ENCODE measurements at places on chromosomes 2 and 18.

- DNase-seq: no peak
Measured at GRCh38 chr2:188345020-188345419, 53.3 kb downstream of the GULP1 start.

DNA sequence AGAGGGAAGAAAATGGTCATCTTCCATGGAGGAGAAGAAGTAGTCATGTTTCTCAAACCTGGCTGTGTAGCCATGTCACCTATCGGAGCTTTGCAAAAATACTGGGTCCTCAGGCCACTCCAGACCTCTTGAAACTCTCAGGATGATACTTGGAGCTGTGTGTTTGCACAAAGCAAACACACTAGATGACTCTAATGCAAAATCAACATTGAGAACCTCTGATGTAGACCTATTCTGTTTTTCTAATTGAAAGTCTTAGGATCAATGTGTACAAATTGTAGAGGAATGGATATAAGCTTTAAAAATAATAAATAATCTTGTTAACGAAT, 444.3 kb downstream of the RND3 start:
- no peak for DNase-seq

GRCh38 chr2:229780856-229781773, 66.8 kb upstream of the DNER start:
- DNase-seq: peak; percentile 65

- peak; percentile 44 for DNase-seq
Measured at GRCh38 chr18:25457601-25458000, 105.6 kb upstream of the ZNF521 start.

DNA sequence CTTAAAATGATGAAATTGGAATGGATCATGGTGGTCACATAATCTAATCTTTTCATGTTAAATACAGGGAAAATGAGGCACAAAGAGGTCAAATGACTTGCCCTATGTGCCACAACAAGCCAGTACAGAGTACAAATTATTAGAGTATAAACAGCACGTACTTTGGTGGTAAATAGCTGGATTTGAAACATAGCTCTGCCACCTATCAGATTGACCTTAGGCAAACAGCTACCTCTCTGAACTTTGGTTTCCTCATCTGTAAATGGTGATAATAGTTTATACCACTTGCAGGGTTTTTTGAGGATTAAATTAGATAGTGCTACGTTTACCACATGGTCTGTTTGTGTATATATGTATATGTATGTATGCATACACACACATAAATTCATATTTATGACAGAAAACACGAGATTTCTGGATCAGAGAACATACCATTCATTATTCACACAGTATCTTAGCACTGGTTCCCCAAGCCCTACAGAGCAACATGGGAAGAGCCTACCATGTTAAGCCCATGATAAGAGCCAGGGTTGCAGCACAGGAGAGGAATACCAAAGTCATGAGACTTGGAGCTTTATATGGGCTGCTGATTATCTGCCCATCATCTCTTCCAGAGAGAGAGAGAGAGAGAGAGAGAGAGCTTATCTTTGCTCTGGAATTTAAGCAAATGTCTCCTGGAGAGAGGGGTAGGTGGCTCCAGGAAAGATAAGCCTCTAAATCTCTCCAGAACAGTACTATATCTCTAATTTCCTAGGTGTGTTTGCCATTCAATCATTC, 73.5 kb downstream of the MDH1 start:
- no peak for DNase-seq

DNA sequence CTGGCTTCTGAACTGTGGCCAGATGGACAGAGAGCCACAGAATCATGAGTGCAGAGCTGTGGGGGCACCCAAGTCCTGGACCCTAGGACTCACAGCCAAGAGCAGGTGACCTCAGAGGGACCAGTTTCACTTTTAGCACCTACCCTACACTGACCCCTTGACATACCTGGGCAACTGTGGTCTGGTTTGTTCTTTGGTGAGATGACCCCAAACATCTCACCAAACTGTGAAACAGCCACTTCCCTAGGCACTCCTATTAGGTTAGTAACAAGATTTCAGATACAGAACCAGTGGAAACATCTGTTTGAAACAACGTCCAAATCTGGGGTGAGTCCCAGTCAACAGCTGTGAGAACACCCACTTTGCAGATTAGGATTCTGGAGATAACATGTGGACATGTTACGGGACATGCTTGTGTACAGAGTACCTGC, 1.9 kb upstream of the ZFP36L2 start:
- peak; percentile 40 for DNase-seq

- no peak for DNase-seq
Measured at GRCh38 chr2:128421286-128421685, 102.6 kb upstream of the HS6ST1 start.

GRCh38 chr18:22556222-22557167, 138.8 kb upstream of the CTAGE1 start:
- DNase-seq: no peak
